ENCODE measurements at places on chromosomes 1 and 21. TPM values are rescaled to one million over a fixed set of nuclear protein-coding genes. Genes with fewer than 3 reads are reported as not detected.

ISG20L2 gene
- total RNA-seq = 14.3 TPM

MAP3K7CL gene
- total RNA-seq = 10.0 TPM

DENND2C gene
- total RNA-seq = 0.29 TPM

CD52 gene
- not detected for total RNA-seq

MYBPH gene
- total RNA-seq = 1.4 TPM

TGFB2 gene
- total RNA-seq = 11.3 TPM

All from RPMI7951 (cell line).